ENCODE measurements at places on chromosomes 1 and 21.
A peak's percentile ranks its signal among the peaks of the same experiment; 100 is the strongest.

DNA sequence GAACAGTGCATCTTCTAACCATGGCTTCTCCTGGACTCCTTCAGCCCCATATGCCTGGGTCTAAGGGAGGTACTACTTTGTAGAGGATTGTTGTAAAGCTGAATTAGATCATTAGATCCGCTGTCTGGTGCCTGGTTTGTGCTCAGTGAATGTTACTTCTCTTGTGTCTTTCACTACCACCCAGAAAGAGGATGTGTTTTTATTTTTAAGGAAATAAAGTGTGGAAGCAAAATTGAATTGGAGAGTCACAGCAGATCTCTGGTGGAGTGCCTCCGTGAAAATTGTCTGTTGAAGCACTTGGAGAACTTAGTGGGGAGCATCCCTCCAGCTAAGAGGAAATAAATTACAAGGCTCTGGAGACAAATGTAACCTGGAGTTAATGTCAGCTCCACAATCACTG, 101.8 kb upstream of the ARTN start:
- DNase-seq = no peak

DNA sequence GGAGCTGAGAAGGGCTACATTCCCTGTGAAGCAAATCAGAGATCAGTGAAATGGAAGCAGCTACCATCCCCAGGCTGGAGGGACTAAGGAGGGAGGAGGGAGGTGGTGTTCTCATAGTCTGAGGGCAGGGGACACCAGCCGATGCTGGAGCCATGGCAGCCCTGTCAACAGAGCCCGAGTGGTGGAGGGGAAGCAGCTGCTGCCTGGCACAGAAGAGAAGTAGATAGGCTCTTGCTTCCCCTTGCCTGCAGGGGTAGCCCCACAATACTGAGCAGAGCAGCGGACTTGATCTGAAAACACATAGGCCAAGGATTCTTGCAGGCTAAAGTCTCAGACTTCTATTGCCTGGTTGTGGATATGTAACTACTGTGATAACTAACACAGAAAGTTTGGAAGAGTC, 255.1 kb downstream of the FGGY start:
- DNase-seq = no peak

GRCh38 chr1:202935844-202936243, 8.8 kb upstream of the KLHL12 start:
- no peak for DNase-seq

DNA sequence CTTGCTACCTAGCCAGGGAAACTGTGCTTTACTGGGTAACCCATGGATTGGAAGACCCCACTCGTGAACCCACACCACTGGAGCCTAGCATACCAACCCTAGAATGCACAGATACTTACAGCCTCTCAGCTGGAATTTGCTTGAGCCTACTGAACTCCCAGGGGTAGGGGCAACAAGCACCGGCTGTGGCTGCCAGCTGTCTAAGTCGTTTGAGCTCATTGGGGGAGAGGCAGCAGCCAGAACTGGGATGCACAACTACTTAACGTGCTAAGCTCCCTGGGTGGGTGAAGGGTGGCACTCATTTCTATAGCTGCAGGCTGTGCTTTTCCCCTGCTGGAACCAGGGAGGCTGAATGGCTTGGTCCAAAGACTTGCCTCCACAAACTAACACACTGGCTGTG, 212.4 kb downstream of the ZNF648 start:
- DNase-seq = no peak

- no peak for DNase-seq
These were observed 31.7 kb upstream of the MAN1A2 start for GRCh38 chr1:117335376-117336086.

DNA sequence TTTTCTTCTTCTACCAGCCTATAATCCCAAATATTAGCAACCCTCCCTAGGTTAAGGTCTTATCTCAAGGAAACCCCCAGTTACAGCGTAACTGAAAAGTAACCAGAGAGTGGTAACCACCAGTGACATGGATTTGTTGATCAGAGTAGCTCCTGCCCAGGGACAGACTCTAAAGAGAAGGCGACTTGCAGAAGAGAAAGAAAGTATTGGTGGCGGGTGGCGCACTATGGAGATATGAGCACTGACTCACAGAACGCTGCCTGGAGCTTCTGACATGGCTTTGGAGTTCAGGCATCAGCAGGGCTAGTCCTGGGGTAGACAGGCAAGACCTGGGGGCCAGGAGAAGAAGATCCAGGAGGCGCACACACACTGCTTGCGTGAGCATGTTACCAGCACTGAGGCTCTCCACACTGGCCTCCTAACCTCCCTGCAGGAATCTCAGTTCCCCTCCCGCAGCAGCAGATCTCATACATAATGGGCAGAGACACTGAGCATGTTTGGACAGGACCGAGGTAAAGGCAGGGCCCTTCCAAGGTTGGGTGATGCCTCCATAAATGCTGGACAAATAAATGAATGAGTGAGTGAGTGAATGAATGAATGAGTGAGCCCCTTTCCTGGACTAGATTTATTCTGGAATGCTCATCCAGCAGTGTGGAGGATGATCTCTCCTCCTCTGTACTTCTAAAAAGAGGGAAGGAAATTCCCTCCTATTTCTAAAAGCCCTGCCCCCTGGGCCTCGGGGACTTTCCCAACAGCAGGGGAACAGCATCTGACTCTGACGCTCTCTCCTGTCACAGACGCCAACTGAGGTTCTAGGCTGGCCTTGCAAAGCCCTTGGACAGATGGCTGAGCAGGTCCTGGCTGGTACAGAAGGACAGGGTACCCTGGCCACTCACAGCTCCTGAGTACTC, 175.5 kb downstream of the CLIC6 start:
- DNase-seq = peak; percentile 3

- no peak for DNase-seq
These were observed 206.9 kb upstream of the FMN2 start for GRCh38 chr1:239884796-239885195.

DNA sequence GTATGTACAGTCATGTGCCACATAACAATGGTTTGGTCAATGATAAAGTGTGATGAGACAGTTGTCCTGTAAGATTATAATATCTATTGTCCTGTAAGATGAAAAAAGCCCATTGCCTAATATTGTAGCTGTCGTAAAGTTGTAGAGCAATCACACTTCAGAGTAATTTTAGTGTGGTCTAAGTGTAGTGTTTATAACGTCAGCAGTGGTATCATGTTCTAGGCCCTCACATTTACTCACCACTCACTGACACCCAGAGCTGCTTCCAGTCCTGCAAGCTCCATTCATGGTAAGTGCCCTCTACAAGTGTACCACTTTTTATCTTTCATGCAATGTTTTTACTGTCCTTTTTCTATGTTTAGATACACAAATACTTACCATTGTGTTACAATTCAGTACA, 259.9 kb upstream of the RAB4A start:
- DNase-seq = no peak

DNA sequence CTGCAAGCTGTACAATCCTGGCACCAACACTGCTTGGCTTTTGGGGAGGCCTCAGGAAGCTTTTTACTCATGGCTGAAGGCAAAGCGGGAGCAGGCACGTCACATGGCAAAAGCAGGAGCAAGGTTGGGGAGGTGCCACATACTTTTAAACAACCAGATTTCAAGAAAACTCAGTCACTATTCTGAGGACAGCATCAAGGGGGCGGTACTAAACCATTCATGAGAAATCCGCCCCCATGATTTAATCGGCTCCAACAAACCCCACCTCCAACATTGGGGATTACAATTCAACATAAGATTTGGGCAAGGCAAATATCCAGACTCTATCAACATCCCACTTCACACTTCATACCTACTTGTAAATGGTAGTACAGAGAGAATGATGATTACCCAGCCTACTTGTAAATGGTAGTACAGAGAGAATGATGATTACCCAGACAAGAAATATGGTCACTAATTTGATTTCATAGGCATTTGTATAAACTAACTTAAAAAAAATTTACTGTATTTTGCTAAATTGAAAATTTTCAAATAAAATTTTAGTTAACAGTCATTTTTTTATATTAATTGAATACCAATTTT, 24.9 kb downstream of the ATP5PF start:
- no peak for DNase-seq

DNA sequence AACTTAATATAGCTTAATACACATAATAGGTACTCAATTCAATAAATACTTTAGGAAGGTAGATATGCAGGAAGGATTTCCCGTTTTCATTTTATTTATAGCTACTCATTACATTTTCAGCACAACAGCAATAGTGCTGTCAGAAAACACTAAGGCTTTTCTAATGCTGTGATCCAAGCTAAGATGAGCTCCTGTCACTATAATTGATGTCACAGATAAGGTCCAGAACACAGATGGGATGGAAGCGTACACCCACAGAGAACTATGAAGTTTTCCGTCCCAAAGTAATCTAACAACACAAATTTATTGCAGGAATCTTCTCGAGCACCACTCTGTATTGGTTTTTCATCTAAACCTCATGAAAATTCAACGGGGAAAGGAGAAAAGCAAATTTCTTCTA, 13.6 kb downstream of the AUNIP start:
- no peak for DNase-seq

DNA sequence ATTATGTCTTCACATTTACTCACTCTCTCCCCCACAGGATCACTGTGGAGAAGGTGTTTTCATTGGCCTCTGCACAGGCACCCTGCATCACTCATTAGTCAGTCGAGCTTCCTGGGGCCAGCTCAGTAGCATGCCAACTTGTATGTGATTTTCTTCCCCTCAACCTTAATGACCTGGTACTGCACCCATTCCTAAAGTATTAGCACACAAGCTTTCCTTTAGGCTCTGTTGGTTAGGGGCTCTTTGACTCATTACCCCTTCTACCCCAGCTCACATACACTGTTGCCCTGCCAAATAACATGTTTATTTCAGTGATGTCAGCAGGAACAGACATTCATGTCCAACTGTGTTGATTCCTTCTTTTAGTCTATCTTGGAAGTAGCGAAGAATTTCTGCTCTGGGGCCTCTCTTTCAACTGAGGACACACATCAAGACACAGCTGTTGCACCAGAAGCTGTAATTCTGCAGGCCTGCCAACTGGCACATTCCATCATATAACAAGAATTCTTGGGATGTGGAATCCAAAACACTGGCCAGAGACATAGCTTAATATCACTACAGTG, 603.5 kb upstream of the ADAMTS5 start:
- DNase-seq = no peak

GRCh38 chr1:151005729-151006319, 878 bp downstream of the MINDY1 start:
- DNase-seq = no peak

DNA sequence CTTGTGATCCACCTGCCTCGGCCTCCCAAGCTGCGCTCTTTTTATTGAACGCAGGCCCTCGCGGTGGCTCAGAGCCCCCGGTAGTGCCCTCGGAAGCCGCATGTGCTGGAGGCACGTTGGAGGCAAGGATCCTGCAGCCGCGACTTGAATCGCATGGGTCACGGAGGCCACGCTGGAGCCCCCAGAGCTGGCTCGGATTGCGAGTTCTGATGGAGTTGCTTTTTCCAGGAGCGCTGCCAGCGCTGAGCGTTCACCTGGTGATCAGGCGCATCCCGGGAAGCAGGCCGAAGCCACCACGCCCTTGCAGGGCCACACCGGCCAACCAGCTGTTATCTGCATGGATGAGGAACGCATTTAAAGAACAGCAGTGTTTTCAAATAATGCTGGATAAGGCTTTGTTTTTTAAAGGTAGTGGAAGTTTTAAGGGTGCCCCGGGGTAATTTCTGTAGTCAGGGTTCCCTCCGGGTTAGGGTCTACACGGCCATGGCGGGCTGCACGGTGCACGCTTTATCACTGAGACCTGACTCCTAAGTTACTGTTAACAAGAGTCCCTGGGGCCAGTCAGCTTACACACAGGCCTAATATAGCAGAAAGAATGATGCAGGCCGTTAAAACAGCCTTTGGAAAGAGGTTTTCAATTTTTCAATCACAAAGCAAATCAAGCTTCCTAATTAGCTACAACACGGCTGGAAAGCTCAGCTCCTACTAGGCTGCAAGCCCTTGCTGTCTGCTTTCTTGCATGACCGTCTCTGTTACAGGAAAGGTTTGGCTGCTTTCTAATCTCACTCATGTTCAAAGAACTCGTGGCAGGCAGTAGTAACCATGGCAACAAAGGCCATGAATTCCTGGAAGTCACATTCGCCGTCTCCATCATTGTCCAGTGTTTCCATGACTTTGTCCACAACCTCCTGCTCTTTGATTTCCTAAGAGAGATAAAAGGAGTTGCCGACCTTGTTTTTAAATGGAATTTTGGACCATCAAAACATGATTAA, 6.0 kb downstream of the S100B start:
- DNase-seq = no peak

- no peak for DNase-seq
These were observed 2.5 kb upstream of the POGK start for GRCh38 chr1:166836733-166837132.

DNA sequence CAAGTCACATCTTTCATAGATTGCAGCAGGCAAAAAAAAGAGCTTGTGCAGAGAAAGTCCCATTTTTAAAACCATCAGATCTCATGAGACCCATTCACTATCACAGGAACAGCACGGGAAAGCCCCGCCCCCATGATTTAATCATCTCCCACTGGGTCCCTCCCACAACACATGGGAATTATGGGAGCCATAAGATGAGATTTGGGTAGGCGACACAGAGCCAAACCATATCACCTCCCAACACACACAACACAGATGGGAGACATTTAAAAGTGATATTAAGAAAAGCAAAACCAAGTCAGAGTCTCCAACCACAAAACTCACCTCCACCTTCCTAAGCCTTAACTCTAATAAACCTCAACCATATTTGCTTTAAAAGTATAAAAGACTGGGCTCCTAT, 61.5 kb upstream of the TIAM1 start:
- no peak for DNase-seq

DNA sequence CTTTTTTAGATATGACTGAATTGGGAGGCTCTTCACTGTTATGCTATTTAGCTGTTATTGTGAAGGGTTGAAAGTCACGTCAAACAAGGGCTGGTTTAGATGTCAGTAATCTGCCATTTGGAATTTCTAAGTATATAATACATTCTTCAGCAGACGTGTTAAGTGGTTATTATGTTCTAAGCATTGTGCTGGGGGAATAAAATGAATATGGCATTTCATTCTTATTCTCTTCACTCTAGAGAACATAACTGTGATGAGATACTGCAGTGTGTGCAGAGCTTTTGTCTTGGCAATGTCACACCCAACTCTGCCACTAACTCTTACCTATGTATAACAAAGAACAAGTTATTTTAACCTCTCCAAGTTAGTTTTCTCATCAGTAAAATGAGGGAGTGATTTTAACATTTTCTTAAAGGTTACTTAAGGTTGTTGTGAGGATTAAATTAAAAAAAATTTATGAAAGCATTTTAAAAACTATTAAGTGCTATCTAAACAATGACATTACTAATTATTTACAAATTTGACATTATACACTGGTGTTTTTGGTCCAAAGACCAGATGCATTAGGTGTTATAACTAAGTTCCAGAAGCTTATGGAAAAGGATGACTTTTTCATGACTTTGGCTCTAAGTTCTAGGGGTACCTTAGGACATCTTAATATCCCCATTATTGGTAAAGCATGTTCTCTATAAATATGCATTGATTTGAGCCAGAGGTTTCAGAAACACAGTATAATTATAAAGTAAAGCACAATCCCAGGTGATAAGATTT, 58.3 kb downstream of the SLC30A7 start:
- no peak for DNase-seq

GRCh38 chr1:98333406-98333805, 328.1 kb upstream of the SNX7 start:
- no peak for DNase-seq

GRCh38 chr1:67530071-67530470, 99.9 kb upstream of the SERBP1 start:
- no peak for DNase-seq

- DNase-seq = no peak
These were observed 27.5 kb upstream of the MYSM1 start for GRCh38 chr1:58727364-58727763.

GRCh38 chr1:205561501-205562203, 57.2 kb downstream of the CDK18 start:
- DNase-seq = no peak

GRCh38 chr21:45290948-45291612, 3.4 kb upstream of the POFUT2 start:
- no peak for DNase-seq

Data from anterior cingulate cortex (tissue), 58 donors.